ENCODE measurements at places on chromosomes 12 and 14. TPM values are rescaled to one million over a fixed set of nuclear protein-coding genes. Genes with fewer than 3 reads are reported as not detected.

- no peaks in the 10 kb centered on the region for H3K36me3 ChIP-seq
- DNase-seq, result no peak
- no peak overlapping the region for H3K27ac ChIP-seq
- H3K27me3 ChIP-seq, result no peaks in the 10 kb centered on the region
Measured at GRCh38 chr12:51653431-51653830, 62.4 kb downstream of the SCN8A start.

Gene HOMEZ
- 13.0 TPM for total RNA-seq

DNA sequence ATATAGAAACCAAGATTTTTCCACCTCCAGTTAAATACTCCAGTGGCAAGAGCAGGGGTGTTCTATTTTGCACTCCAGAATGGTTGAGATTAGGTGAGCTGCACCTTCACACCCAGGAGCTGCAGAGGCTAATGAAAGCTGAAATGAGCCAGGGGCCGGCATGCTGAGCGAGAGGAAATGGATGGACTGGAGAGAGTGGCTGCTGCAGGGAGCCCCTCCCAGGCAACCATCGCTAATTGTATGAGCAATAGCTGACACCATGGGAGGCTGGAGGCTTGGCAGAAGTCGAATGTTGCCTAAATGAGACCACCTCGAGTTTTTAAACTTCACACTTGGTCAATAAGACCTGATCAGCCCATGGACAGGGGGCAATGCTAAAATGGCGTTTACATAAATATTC lies 301.8 kb upstream of the TMPO start:
- no peaks in the 10 kb centered on the region for H3K36me3 ChIP-seq
- no peaks in the 10 kb centered on the region for H3K27me3 ChIP-seq
- no peak overlapping the region for H3K27ac ChIP-seq
- no peaks in the 10 kb centered on the region for H3K4me1 ChIP-seq

Gene ALDH2
- 199 TPM for total RNA-seq

DNA sequence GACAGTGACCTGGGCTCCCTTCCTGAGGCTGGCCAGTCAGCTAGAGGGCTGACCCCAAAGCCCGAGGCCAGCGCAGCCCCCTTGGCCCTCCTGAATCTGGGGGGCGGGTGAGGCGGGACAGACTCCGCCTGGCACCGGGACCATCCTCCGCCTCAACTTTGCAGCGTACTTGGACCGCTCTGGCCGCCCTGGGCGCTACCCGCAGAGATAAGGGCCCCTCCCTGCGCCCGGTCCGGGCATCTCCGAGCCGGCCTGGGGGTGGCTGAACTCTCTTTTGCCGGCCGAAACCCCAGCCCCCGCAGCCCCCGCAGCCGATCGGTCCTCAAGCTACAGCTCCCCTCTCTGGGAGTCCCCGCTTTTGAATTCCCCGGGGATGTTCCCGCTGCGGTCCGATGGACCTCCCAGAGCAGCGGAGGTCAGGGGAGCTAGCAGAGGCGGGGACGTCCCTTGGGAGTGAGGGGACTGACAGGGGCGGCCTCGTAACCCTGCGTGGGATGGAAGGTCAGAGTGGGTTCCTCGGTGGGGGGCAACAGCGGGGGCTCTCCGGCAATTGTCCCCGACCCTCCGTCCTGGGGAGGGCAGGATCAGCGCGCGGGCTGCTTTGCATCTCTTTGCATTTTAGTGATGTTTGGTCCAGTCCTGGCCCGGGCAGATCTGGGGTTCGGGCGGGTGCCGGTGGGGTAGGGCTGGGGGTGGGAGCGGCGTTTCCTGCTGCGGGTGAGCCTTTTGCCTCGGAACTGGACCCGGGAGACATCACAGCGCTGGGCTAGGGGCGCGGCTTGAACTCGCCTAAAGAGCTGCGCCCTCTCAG lies at the start of gene CRIP1:
Gene CRIP1 (plus strand): TSS at position 724 of the 811 bp plus-strand sequence. CDS start 374 bp downstream, outside the sequence.
- no peaks in the 10 kb centered on the region for H3K36me3 ChIP-seq
- no peaks in the 10 kb centered on the region for H3K27me3 ChIP-seq
- peaks cover 93% of the 10 kb centered on the region for H3K4me1 ChIP-seq
- DNase-seq, result peak; percentile 88

Gene SMIM41
- total RNA-seq, result 4.7 TPM

DNA sequence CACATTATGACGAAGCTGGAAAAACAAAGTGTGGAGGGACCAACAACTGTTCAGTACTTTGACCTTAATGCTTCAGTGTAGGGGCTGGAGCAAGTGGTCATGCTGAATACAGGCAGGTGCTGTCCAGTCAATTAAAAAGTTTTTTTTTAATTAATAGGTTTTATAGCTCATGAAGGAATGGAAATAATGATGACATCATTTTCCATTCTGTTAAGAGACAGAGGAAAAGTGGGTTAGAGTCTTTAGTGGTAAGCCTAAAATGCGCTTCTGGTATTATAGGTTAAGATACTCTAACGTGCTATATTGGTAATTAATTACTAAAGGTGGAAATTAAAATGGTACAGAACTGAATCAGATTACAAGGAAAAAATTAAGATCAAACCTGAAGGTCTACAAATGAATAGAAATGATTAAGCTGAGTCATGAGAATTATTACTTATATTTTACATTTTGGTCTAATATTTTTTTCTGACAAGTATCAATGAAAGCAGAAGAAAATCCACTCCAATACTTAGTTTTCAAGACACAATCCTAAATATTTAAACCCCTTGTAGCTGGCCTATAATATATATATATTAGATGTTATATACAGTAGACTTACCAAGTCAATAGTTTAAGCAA lies 15.6 kb downstream of the KLHDC2 start:
- no peak for DNase-seq
- no peak overlapping the region for H3K4me3 ChIP-seq
- no peaks in the 10 kb centered on the region for H3K27me3 ChIP-seq
- no peaks in the 10 kb centered on the region for H3K4me1 ChIP-seq
- H3K36me3 ChIP-seq, result peaks cover 99% of the 10 kb centered on the region

Gene ENTPD5
- 12.9 TPM for total RNA-seq

GRCh38 chr12:57838594-57839302 lies 7.8 kb downstream of the CTDSP2 start:
- peak overlapping the region; percentile 75 for H3K27ac ChIP-seq
- H3K27me3 ChIP-seq, result no peaks in the 10 kb centered on the region
- H3K4me3 ChIP-seq, result peak overlapping the region; percentile 1
- peaks cover 100% of the 10 kb centered on the region for H3K4me1 ChIP-seq
- no peak for DNase-seq

- peaks cover 32% of the 10 kb centered on the region for H3K4me1 ChIP-seq
- peaks cover 3% of the 10 kb centered on the region for H3K36me3 ChIP-seq
- peak within 1 kb of the TSS; percentile 95 for H3K27ac ChIP-seq
- peak; percentile 99 for DNase-seq
Measured at GRCh38 chr12:56299853-56300643, at the start of gene CS. TSS of gene CS (minus strand) at chr12:56300330. CDS start at chr12:56300201, 129 bp downstream.

All from upper lobe of left lung (tissue), 6 donors.